SK-N-SH treated with all-trans-retinoic acid at 6 μM for 48 hours (cell line): ENCODE measurements at places on chromosomes 6 and 20.

- no peak for ATAC-seq
Measured at GRCh38 chr6:38678178-38678760, 24.7 kb downstream of the GLO1 start.

DNA sequence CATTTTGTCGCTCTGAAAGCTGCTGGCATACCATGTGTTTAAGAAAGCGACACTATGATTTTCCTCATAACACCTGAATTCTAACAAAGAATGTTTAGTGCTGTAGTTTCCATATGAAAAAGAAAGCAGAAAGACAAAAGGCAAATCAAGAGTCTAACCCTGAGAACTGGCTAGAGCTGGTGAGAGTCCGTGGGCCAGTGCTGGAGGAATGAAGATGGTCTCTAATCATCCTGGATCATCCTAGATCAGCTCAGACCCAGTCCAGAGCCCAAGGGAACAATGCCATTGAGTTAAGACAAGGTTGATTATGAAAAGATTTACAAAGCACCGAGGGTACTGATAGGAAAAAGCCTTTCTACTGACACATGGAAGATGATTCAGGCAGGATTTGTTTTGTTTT is 73.0 kb upstream of the MYLIP start:
- no peak for ATAC-seq

GRCh38 chr6:81758221-81758620 is 5.7 kb upstream of the TENT5A start:
- ATAC-seq, result no peak

GRCh38 chr6:169452117-169452868 is 198.6 kb upstream of the THBS2 start:
- peak; percentile 97 for ATAC-seq

DNA sequence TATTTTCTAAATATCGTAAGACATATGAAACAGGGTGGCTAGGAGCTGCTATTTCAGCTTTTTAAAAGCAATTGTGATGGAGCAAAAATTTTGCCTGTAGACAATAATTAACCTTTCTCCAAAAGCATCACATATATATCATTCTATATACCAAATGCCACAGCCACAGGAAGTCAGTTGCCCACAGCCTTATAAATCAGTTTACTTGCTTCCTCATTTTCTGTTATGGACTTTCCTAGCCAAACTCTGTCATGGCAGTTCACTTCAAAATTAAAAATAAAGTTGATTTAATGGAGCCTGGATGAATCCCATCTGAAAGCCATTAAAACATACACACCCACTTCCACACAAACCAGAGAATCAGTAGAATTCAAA is 93.4 kb upstream of the NHSL1 start:
- ATAC-seq, result no peak

GRCh38 chr6:5865506-5866031 is 141.2 kb downstream of the NRN1 start:
- no peak for ATAC-seq

DNA sequence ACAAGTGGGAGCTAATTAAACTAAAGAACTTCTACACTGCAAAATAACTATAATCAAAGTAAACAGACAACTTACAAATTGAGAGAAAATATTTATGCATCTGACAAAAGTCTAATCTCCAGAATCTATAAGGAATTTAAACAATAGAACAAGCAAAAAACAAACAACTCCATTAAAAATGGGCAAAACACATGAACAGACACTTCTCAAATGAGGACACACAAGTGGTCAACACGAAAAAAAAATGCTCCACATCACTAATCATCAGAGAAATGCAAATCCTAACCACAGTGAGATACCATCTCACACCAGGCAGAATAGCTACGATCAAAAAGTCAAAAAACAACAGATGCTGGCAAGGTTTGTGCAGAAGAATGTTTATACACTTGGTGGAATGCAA is 36.2 kb downstream of the STMND1 start:
- ATAC-seq, result no peak

DNA sequence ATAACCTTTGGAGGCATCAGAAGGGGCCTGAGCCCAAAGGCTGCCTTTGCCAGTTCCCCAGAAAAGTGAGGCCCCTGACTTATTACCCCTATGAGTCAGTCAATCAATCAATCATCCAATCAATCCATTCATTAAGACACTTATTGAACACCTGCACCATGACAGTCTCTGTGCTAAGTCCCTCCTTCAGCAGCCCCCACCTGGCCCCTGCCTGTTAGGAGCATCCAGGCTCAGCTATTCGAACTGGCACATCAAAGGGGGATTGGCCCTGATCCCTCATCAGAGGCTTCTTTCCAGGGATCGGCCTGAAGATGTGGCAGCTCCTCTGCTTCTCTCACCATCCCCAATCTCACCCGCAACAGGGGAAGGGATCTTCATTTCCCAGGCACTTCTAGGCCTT is 27.7 kb upstream of the VEGFA start:
- ATAC-seq, result no peak

GRCh38 chr6:154468760-154469159 is 41.7 kb downstream of the CNKSR3 start:
- no peak for ATAC-seq

DNA sequence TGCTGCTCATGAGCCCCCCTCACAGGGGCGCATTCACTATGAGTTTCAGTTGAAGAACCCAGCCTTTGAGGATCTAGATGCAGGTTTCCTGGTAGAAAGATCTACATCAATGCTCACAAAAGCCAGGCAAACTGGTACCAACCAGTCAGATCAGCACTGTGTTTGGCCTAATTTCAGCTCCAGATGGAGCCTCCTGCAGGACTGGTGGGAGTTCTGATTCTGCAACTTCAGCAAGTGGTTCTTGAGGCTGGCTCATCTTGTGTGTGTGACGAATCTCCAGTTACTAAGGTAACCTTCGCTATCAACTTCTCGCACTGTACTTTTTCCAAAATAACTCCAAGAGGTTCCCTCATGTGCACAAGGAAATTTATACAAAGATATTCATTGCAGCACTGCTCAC is 118.8 kb downstream of the ZMYND8 start:
- no peak for ATAC-seq

DNA sequence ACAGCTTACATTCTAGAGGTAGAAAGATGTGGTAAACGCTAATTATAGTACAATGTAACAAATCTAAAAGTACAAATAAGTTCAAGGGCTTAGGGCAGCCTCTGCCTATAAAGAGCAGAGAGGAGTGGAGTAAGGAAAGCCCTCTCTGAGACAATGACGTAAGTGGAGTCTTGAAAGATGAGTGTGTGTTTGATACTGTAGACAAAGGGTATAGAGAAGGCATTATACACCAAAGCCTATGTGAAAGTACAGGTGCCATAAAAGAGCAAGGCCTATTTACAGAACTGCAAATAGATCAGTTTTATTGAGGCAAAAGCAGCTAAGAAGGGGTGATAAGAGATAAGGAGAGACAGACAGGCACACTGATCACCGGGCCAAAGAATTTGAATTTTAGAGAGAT is 10.9 kb downstream of the GOPC start:
- ATAC-seq, result no peak

DNA sequence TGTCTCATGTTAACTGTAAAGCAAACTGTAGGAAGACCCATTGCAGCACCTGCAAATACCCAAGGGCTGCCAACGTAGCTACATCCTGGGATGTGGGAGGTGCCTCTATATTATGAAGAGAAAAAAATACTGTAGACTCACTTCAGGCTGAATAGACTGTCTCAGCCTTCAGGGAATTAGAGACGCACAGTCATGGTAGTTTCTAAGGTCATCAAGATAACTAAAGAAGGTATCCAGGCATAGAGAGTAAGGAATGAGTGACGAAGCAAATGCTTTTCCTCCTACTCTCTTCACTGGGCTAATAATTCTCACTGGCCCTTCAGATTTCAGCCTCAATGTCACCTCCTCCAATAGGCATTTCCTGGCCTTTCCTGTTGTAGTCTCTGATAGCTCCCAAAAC is 121.6 kb upstream of the ECI2 start:
- no peak for ATAC-seq

DNA sequence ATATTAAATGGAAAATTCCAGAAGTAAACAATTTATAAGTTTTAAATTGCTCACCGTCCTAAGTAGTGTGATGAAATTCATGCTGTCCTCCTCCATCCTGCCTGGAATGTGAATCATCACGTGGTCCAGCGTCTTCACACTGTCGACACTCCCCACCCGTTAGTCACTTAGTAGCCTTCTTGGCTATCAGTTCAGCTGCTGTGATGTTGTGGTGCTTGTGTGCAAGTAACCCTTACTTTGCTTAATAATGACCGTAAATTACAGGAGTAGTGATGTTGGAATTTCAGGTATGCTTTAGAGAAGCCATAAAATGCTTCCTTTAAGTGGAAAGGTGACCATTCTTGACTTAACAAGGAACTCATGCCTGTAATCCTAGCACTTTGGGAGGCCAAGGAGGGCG is 25.2 kb downstream of the RIOK1 start:
- ATAC-seq, result no peak

- peak; percentile 75 for ATAC-seq
Measured at GRCh38 chr6:110232450-110232849, 52.2 kb downstream of the CDC40 start.

DNA sequence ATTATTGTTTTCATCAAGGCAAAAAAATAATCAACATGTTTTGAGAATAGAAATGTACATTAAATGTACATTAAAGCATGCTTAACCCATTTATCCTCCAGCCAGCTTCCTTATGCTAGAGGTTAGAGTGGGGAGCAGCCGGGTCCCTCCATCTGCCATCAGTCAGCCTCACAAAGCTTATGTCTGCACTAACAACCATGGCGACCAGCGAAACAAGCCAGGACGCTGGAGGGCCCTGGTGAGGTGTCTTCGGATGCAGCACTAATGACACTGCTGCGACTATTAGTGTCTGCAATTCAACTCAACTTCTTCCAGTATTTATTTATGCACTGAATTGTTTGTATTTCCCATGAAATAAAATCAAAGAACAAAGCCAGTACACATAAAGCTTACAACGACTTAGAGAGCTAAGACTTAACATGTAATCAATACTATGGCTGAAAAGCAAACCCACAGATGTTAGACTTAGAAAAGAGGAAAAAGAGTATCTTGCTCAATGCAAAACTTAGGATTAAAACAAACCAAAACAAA is 6.8 kb downstream of the CLDN20 start:
- ATAC-seq, result no peak

DNA sequence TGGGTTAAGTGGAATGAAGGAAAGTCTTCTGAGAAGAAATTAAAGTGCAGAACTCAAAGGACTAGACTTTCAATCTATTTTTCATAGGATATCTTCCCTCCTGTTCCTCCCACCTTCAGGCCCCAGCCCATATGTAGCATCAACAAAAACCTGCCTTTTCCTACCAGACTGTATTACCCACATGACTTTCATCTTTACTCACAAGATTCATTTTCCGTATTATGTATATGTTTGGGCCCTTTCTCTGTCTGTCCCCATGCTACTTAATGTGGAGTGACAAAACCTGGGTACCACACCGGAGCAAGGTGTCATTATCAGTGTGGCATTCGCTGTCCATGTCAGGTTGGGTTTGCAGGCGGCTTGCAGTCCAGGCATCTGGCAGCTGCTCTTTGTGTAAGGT is 18.8 kb upstream of the CNR1 start:
- no peak for ATAC-seq
